ENCODE measurements at places on chromosomes 1 and 21. TPM values are rescaled to one million over a fixed set of nuclear protein-coding genes. Genes with fewer than 3 reads are reported as not detected.

PADI2 gene
- total RNA-seq, result 1.1 TPM

COL16A1 gene
- total RNA-seq, result 89.4 TPM

SPATA17 gene
- total RNA-seq, result 6.4 TPM

PTPN22 gene
- total RNA-seq, result 0.55 TPM

- H3K4me3 ChIP-seq, result no peak overlapping the region
- H3K27me3 ChIP-seq, result no peaks in the 10 kb centered on the region
- H3K36me3 ChIP-seq, result no peaks in the 10 kb centered on the region
- H3K27ac ChIP-seq, result no peak overlapping the region
Measured at GRCh38 chr21:45556645-45557615, 14.7 kb upstream of the SLC19A1 start.

DNA sequence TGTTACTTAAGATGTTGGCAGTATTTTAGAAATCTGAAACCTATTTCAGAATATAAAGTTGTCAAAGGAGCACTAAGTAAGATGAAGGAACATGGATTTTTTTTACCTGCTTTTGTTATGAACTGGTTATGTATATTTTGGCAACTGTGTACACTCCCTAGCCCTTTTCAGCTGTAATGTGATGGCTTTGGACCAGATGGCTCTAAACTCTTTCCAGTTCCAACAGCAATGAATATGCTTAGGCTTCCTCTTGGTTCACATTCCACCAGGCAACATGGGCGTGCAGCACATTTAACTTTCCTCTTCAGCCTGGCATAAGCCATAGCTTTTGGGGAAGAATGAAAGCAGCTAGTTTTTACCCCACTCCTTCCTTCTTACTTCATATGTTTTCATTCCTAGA lies 95.6 kb upstream of the ADAMTS5 start:
- DNase-seq, result peak; percentile 10
- H3K27ac ChIP-seq, result no peak overlapping the region
- no peaks in the 10 kb centered on the region for H3K27me3 ChIP-seq
- no peaks in the 10 kb centered on the region for H3K4me1 ChIP-seq
- no peaks in the 10 kb centered on the region for H3K36me3 ChIP-seq

DNA sequence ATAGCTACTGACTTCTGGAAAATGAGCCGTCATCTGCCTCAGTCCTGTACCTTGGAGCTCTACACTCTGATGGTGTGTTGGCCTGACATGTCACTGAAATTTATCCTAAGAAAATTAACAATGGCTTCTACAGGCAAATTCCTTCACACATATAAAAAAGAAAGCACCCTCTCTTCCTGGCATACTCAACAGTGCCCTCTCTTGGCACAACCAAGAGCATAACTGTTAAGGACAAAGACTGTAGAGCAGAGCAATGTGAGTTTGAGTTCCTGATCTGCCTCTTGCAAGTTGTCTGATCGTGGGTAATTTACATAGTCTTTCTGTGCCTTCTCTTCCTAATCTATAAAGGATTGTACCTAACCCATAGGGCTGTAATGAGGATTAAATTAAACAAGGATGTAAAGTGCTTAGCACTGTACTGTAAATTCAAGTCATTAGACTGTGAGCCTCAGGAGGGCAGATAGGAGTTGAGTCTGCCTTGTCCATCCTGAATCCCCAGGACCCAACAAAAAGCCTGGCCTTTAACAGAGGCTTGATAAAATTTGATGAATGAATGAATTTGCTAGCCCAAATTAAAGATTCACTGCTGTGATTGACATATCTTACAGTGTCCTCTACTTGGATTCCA lies 83.5 kb downstream of the SYF2 start:
- DNase-seq, result no peak
- H3K36me3 ChIP-seq, result no peaks in the 10 kb centered on the region
- H3K27me3 ChIP-seq, result peaks cover 2% of the 10 kb centered on the region

DNA sequence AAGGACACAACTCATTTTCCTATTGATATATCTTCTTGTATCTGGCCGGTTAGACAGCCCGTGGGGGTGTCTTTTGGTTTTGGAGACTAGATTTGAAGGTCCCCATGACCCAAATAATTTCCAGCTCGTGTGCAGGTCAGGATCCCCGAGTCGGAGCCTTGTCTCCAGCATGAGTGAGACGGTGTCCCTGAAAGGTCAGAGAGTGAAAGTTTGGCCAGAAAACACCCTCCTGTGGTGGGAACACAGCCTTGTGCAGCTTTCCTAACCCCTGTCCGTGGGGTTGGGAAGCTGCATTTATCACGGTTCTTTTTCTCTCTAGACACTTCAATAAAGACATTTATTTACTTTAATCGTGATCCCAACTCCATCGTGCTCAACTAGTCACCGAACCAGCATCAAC lies 17.6 kb downstream of the COQ8A start:
- H3K27me3 ChIP-seq, result no peaks in the 10 kb centered on the region
- H3K4me1 ChIP-seq, result no peaks in the 10 kb centered on the region
- DNase-seq, result no peak
- no peaks in the 10 kb centered on the region for H3K36me3 ChIP-seq
- H3K4me3 ChIP-seq, result no peak overlapping the region

GRCh38 chr1:71666609-71667008 lies 585.8 kb upstream of the ZRANB2 start:
- H3K36me3 ChIP-seq, result no peaks in the 10 kb centered on the region
- no peak for DNase-seq
- no peaks in the 10 kb centered on the region for H3K27me3 ChIP-seq
- no peak overlapping the region for H3K27ac ChIP-seq

DNA sequence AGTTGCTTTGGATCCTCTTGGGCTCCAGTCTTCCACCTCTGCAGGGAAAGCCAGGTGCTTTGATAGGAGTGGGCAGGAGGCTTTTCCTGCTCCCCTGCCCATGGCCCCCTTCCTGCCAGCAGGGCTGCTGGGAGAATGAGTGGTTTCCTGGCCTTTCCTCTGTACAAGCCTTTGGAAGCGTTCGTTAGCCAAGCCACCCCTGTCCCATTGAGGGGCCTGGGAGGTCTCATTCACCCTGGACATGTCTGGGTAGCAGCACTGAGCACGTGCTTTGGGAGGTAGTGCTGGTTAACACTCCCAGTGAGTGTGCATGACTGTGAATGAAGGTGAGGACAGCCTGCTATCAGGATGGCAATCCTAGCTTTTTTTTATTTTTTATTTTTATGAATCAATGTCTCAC lies 118.5 kb upstream of the CACNA1E start:
- no peaks in the 10 kb centered on the region for H3K4me1 ChIP-seq
- no peak for DNase-seq
- H3K4me3 ChIP-seq, result no peak overlapping the region

Data from prostate gland (tissue), 2 donors.